ENCODE measurements at places on chromosomes 7 and 10. TPM values are rescaled to one million over a fixed set of nuclear protein-coding genes. Genes with fewer than 3 reads are reported as not detected.

The TFEC gene
- total RNA-seq, result 45.1 TPM

The SNX10 gene
- 7.6 TPM for total RNA-seq

DNA sequence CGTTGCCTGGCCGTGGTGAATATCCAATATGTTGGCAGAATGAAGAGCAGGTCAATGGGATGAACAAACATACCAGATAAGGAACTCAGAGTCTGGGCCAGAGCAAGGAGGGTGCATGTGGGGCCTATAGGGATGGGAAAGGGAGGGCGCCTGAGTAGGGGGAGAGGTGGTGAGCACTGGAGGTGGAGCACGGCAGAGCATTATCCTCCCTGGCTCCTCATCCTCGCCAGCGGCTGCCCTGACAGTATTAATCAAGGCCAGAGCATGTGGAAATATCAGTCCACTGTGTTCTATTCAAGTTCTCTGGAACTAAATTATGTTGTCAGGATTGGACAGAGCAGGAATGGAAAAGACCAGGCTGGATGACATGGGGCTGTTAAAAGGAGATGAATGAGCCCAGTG, 254.8 kb upstream of the ZMIZ1 start:
- DNase-seq, result no peak

DNA sequence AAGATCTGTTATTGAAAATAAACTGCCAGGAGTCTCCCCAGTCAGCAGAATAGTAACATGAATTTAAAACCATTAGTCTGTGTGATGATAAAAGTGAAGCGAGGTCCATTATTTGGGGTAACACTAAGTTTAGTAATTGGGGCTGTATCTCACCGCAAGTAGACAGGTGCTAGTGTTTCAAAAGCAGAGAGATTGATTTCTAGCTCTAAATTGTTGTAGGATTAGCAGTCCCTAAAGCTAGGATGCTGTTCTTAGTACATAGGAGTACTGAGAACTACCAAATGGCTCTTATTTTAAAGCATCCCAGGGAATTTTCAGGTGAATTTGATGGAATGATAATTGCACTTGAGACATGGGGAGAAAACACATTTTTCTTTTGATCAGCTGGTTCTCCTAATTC, 70.5 kb downstream of the CPED1 start:
- DNase-seq, result no peak

All from Caco-2 (cell line).